ENCODE measurements at places on chromosomes 7 and 10.

DNA sequence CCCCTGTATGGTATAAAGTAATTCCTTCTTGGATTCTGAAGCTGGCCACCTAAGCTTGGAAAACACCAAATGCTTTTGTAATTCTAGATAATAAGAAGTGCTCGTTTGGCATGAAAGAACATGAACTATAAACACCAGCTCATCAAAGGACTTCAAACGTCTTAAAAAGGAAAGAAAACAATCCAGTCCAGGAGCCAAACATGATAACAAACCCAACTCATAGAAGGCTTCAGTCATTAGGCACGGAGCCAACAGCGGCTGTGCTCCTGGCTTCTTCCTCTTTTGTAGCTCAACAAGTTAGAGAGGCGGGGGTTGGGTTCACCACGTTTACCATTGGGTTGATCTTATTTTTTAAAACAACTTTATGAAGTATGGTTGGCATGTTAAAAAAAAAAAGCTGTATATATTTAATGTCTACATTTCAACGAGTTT lies 56.4 kb upstream of the ECHDC3 start:
- no peak for DNase-seq

GRCh38 chr7:96503597-96503996 lies 181.7 kb upstream of the SLC25A13 start:
- no peak for DNase-seq

DNA sequence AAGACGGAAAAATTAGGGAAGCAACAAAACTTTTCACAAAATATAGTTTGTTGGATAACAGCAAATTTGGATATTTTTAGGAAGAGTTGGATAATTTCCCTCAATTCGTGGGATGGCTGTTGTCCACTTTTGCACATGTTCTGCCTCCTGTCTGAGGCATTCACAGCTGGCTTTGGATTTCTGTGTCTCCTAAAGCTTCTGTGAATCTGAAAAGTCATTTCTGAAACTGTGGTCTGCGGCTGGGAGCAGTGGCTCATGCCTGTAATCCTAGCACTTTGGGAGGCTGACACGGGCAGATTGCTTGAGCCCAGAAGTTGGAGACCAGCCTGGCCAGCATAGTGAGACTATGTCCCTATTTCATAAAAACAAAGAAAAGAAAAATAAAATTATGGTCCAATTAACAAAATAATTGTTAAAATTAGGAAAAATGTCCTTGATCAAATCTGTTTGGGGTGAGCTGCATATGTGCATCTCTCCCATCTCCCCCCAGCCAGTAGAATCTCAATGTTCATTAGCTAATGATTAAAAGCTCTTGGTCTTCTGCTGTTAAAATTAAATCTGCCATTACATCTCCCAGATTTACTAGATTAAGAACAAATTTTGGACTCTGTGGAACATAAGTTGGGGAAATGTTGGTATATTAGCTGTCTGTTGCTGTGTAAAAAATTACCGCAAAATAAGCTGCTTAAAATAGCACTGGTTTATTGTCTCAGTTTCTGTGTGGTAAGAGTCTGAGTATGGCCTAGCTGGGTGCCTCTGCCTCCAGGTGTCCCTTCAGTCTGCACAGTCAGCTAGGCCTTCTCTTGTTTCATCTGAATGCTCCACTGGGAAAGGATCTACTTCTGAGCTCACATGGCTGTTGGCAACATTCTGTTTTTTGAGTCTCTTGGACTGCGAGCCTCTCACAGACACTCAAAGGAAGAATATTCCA lies 332.0 kb upstream of the FZD1 start:
- no peak for DNase-seq

- DNase-seq, result no peak
Observed at GRCh38 chr7:24611130-24611529, 37.9 kb downstream of the PALS2 start.

DNA sequence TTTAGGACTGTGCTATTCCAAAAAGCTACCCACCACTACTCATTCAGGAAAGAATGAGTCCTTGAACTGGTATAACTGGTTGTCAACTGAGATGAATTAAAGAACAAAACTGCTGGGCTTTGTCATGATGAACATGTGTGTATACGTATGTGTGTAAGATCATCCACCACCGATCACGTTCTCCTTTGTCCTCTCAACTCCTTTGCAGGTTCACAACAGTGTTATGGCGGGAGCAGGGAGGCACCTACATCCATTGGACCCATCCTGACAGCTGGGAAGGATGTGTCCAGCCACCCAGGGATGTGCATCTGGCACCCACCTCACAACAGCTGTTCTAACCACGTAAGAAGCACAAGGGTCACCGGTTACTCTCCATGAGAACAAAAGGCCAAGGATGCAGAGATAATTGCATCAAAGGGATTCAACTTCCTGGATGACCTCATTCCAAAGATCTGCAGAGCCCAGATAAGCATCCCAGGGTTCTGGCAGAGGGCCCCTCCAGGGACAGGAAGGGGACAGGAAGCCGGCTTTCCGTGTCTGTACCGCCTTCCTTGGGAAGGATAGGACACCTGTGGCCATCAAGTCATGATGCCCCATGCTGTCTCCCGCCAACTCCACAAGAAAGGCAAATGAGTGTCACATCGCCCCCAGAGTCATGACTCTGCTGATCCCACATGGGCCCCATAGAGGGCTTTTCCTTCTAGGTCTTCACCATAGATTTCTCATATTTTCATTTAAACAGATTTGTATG lies 66.1 kb downstream of the STEAP1B start:
- no peak for DNase-seq

GRCh38 chr7:5450549-5451327 lies 27.1 kb upstream of the TNRC18 start:
- DNase-seq, result peak; percentile 14

DNA sequence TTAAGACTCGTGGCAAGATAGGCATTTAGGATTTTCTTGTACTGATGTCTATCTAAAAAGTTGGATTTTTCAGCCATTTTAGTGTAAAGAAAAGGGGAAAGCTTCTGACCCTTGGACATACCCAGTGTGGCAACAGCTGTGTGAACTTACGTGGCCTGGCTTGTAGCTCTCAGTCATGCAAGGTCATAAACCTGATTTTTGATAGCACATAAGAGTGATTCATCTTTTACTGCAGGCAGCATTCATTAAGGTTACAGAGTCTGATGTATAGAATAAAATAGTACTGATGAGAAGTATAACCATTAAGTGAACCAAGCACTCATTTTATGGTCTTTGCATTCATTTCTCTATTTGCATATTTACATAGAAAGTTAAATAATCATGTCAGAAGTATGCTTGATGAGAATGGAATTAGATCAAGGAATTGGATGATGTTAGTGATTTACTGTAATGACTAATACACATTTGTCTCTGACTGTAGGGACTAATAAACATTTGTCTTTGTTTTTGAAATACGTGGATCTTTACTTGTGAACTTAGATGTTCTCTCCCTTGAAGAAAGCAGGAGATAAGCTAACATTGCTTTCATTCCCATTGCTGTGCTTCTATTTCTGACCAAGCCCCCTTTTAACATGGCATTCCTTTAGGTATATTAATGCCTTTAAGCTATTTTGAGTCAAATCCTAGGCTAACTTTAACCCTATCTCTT lies 88.2 kb downstream of the GSDME start:
- DNase-seq, result no peak

GRCh38 chr7:13153266-13153665 lies 465.8 kb downstream of the ARL4A start:
- DNase-seq, result no peak

GRCh38 chr7:78055599-78055998 lies 257.0 kb downstream of the PHTF2 start:
- no peak for DNase-seq

GRCh38 chr10:5656737-5657579 lies 9.4 kb downstream of the ASB13 start:
- no peak for DNase-seq

DNA sequence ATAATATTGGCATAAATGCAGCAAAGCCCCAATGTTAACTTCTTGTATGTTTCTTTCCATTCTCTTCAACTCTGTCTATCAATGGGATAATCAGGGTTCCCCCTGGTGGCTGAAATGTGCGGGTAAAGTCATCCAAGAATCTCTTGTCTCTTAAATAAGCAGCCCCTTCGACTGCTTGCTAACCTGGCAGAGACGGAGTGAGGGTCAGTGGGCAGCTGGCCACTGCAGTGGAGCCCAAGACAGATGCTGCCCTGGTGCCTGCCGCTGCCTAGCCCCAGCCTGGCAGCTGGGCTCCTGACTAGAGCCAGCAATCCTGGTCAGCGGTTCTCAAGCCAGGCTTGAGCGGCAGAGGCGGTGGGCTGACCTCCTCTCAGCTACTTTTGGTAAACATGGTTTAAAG lies 248.9 kb downstream of the COBL start:
- no peak for DNase-seq

- DNase-seq, result no peak
Observed at GRCh38 chr7:28033386-28033785, 147.2 kb downstream of the JAZF1 start.

DNA sequence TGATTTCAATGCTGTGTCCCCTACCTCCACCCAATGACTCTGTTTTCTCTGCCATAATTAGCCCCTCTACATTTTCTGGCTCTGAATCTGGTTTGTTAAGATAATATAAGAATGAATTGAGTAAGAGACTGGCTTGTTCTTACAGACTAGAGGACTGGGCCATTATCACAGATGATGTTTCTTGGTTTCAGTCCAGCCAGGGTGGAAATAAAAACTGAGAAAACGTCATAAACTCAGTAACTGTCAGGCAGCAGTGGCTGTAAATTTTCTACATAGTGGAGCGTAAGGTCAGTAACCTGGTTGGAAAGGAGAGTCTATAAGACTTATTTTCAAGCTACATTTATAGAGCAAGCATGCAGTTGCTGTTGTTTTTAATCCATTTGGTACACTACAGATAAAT lies 485.4 kb downstream of the HTR7 start:
- no peak for DNase-seq

GRCh38 chr7:24140001-24140400 lies 144.0 kb upstream of the NPY start:
- DNase-seq, result no peak

GRCh38 chr10:50417486-50417885 lies 166.2 kb upstream of the ASAH2 start:
- DNase-seq, result no peak

DNA sequence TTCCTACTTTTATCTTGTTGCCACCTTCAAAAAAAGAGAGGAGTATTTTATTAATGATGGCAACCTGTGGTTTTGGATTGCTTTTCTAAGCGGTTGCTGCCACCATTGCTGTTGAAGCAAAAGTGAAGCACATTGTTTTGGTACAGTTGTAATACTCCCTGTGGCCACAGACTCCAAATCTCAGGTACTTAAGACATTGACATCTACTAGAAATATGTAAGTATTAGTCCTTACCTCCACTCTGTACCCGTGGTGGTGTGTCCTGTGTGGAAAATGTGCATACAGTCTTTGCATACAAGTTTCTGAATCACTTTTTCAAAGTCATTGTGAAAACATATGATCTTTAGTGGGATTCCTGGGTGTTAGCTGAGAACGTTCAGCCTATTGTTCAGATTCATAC lies 85.7 kb downstream of the ANLN start:
- DNase-seq, result no peak

DNA sequence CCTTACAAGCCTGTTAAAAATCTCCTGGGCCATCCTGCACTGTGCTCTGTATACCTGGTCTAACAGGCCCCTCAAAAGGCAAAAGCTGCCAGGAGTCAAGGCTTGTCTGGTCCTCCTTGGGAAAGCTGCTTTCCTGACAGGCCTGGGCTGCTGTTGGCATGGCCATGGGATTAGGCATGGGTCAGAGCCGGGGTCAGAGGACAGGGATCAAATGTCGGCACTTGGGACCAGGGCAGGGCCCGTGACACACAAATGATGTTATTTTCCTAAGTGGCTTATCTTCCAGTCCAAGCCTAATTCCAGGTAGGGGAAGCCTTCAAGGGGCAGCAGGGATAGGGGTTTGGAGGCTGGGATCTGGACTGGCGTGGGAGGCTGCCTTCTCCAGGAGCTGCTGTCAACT lies 191.5 kb upstream of the GPR26 start:
- DNase-seq, result no peak

DNA sequence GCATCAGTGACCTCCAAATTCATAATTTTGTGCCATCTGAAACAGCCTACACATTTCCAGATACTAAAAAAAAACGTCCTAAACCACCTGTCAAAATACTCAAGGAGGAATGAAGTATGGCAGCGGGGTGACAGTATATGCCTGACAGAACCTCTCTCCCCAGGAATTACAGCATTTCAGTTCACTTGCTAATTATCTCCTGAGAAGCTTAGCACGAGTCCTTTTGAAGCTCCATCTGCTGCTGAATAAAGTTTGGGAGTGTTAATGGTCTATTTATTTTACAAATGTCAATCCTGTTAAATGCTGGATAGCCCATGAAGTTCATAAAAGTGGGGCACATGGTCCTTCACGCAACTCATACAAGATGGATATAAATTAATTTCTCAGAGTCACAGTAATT lies 29.4 kb upstream of the ANLN start:
- DNase-seq, result no peak

DNA sequence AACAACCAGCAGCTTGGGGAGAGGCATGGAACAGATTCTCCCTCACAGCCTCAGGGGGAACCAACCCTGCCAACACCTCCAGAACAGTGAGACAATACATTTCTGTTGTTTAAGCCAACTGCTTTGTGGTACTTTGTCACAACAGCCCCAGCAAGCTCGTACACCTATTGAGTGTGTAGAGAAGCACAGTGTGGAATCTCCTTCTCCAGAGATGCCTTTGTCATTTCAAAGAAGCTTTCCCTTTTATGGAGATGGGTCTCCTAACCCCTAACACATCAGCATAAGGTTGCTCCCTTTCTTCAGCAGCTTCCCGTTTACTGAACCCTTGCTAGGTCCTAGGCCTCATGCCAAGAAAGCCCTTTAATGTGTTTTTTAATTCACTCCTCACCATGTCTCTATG lies 60.7 kb upstream of the AGK start:
- no peak for DNase-seq

GRCh38 chr10:22391600-22391999 lies 46.3 kb downstream of the SPAG6 start:
- no peak for DNase-seq

DNA sequence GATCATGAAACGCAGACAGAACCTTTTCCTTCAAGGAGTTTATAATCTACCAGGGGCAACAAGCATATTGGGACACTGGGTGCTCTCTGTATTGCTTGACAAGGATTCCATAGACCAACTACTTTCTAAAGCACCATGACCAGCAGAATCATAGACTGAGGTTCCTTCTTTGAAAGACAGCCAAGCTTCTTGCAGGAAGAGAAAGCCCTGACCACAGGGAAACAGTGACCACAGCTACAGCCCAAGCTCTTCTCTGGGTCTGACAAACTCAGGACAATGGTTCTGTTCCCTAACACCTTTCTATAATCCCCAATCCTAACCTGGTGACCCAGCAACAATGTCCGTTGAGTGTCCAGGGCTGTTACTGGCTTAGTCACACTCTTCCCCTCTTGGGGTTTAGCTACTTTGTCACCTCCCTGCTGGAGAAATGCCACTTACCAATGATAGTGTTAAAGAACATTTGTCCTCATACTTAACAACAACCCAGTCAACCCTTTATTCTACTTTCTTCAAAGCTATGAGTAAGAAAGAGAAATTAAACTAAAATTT lies 155.7 kb downstream of the JAZF1 start:
- DNase-seq, result no peak

GRCh38 chr10:49844775-49845595 lies 82.9 kb upstream of the OGDHL start:
- no peak for DNase-seq

- no peak for DNase-seq
Observed at GRCh38 chr10:32377458-32378259, 30.7 kb upstream of the EPC1 start.

GRCh38 chr7:45890902-45891461 lies 2.7 kb downstream of the IGFBP1 start:
- no peak for DNase-seq

GRCh38 chr7:26397332-26397731 lies 105.7 kb downstream of the SNX10 start:
- DNase-seq, result no peak
